ENCODE measurements at places on chromosomes 3 and 15.

- no peak for DNase-seq
These were observed 148.9 kb downstream of the OXSM start for GRCh38 chr3:25938566-25939325.

- no peak for DNase-seq
These were observed 3.2 kb upstream of the GBE1 start for GRCh38 chr3:81764665-81765064.

DNA sequence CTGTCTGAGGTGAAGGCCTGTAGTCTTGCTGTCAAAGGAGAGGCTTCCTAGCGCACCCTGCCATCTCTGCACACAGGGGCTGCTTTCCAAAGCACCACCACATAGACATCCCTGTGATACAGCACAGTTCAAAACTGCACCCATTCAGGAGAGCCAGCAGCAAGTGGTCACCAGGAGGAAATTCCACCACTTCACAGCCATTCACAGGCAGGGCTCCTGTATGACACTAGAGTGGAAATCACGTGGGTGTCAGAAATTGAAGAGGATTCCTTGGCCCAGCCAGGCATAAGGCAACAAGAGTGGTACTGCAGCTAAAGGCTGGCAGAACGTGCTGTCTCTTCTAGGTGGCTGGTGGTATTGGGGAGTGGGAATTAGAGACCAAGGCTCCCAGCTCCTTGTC lies 102.8 kb downstream of the RFTN1 start:
- no peak for DNase-seq

GRCh38 chr3:38638354-38638753 lies 11.1 kb downstream of the SCN5A start:
- no peak for DNase-seq

- DNase-seq, result no peak
These were observed 710.3 kb upstream of the ARPP21 start for GRCh38 chr3:34929036-34929435.

Measured in activated naive CD8-positive, alpha-beta T cell treated with anti-CD3 and anti-CD28 coated beads for 36 hours (primary cell).